GM12865 (cell line): ENCODE measurements at places on chromosomes 16 and 17.

DNA sequence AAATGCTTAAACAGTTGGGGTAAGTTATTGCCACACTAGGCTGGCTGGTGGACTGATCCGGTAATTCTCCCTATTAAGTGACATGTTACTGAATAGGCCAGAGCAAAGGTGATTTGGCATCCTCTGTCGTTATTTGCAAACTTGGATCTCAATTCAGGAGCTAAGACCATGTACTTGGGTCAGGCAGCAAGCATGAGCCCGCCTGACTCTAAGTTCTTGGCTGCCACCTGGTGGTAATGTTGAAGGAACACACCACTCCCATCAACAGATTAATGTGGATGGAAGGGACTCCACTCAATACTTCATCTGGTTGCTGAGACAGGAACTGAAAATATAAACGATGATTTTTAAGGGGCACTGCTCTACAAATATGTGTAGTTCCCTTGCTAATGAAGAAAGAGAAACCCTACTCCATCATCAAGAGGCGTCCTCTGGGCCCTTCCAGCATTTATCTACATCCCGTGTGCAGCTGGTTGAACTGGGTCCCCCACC is 70.8 kb downstream of the EMP2 start:
- peak; percentile 88 for DNase-seq

DNA sequence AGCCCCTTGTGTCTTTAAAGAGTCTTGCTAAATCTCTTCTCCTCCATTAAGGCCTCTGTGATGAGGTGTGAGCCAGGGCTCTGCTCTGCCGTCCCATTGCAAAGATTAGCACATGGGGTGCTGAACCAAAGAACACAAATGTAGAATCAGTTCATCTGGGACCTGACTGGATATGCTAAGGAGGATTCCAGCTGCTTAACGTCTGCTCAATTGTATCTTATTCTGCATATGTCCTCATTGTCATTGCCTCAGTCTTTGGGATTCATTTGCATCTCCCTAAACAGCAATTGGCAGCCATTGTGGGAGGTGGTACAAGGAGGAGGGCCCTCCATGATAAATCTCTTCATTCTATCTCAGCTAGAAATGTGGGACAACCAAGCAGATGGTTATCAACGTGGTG is 106.3 kb upstream of the ADAMTS18 start:
- DNase-seq: no peak

- no peak for DNase-seq
These were observed 50.0 kb downstream of the CBFA2T3 start for GRCh38 chr16:88927010-88927409.

GRCh38 chr17:82092094-82092586 is 5.9 kb downstream of the FASN start:
- DNase-seq: peak; percentile 2

- DNase-seq: no peak
These were observed 34.4 kb upstream of the SLC5A10 start for GRCh38 chr17:18917506-18918032.

DNA sequence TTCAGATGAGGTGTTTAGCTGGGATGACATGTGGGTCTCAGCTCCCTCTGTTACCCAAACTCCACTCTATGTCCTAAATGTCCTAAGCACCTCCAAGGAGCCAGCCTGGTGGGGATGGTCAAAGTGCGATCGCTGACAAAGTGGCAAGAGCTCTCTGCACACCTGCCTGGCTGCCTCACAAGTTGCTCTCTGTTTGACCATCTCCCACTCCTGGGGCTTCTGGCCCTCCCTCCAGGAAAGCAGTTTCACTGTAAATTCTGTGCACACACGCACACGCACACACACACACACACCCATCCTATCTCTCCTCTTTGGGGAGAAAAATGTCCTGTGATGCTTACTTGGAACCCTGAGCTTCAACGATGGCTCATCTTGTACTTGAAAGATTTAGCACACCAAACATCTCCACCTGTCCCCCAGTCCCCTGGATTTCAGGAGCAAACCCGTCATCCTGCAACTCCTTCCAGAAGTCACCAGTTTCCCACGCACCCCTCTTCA is 1.7 kb downstream of the PITPNA start:
- DNase-seq: no peak

DNA sequence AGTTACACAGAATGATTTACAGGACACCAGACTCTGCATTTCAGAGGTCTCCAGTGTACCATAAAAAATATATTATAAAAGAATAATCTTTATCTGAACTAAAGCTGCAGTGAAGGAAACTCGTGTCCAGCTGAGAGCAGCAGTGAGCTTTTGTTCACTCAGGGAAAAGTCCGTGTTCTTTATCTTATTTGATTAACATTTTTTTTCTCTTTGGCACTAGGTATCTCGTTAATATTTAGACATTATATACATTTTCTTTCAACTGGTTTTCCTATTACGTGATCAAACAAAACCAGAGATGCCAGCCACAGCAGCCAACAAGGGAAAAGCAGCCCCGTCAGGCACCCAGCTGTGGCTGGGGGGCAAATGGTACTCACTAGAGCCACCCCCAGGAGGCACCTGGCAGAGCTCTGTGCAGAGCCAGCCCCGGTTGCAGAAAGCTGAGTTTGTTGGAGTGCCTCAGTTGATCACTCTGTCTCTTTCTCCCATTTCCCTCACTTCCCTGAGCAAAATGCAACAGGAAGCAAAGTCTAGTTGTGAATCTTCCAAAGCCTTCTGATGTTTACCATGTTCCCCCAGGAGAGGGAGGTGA is 1.1 kb upstream of the HS3ST4 start:
- DNase-seq: no peak

- DNase-seq: no peak
These were observed 56.3 kb downstream of the SEC14L1 start for GRCh38 chr17:77197115-77197514.

GRCh38 chr17:6749519-6749918 is 6.3 kb upstream of the XAF1 start:
- no peak for DNase-seq

DNA sequence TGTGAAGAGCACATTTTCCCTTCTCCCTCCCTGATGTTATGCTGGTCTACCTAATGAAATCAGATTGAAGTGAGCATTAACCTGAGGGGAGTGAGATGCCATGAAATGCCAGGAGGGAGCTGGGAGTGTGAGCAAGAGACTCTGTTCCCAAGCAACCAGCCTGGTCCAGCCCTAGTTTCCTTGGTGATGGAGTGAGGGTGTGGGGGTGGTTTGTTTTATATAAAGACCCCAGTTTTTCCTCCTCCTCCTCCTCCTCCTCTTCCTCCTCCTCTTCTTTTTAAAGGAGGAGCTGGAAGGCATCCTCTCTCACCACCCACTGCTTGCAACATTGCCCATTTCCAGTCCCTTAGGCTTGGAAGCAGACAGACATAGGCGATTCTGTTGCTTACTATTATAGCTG is 97.1 kb downstream of the DNAH3 start:
- DNase-seq: no peak

- DNase-seq: no peak
These were observed 60.4 kb upstream of the RPH3AL start for GRCh38 chr17:413016-413350.

GRCh38 chr16:6446370-6446769 is 886.3 kb upstream of the RBFOX1 start:
- DNase-seq: no peak

GRCh38 chr17:19384723-19385391 is 2.1 kb downstream of the MFAP4 start:
- no peak for DNase-seq

DNA sequence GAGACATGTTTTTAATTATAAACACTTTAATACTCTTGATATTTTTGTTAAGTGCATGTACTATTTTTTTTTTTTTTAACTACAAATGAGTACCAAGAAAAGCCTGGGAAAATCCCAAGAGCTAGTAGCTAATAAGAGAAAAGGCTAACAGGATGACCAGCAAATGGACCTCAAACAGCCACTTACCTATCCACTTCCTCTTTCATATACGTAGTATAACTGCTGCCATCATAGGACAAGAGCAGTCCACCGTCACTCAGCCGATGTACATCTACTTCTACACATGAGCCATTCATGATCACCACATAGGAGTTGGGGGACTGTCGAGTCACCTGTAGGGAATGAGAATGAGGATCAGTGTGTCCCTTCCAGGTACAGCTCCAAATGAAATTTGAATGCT is 128.0 kb upstream of the C17orf78 start:
- DNase-seq: no peak

DNA sequence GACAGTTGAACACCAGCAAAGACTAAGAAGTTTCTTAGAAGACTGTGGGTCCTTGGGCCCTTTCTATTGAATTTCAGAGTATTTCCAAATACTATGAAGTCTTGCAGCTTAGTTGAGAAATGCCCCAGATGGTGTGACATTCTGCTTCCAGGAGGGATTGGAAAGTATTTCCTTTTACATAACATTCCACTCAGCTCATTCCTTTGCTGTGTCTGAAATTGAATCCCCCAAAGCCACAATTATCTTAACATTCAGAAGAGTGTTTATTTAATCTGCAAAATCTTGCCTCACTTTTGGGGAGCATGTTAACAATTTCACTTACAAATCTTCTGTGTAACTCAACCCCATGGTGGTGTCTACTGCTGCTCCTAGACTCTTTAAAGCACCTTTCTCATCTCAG is 307.7 kb downstream of the WWOX start:
- no peak for DNase-seq

GRCh38 chr17:9256751-9257629 is 235.7 kb downstream of the NTN1 start:
- DNase-seq: no peak

DNA sequence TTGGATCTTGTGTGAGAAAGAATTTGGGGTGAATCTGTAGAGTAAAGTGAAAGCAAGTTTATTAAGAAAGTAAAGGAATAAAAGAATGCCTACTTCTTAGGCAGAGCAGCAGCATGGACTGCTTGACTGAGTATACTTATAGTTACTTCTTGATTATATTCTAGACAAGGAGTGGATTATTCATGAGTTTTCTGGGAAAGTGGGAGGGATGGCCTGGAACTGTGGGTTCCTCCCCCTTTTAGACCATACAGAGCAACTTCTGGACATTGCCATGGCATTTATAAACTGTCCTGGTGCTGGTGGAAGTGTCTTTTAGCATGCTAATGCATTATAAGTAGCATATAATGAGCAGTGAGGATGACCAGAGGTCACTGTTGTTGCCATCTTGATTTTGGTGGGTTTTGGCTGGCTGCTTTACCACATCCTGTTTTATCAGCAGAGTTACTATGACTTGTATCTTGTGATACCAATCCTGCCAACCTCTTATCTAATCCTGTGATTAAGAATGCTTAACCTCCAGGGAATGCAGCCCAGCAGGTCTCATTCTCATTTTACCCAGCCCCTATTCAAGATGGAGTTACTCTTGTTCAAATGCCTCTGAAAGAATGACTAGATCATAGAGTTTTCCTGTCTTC is 58.7 kb downstream of the HSD17B2 start:
- no peak for DNase-seq

DNA sequence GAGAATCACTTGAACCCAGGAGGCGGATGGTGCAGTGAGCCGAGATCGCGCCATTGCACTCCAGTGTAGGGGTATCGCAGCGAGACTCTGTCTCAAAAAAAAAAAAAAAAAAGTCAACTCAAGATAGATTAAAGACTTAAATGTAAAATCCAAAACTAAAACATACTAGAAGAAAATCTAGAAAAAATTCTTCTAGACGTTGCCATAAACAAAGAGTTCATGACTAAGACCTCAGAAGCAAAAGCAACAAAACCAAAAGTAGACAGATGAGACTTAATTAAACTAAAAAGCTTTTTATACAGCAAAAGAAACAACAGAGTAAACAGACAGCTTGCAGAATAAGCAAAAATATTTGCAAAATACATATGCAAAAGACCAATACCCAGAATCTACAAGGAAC is 61.2 kb upstream of the ABCC11 start:
- no peak for DNase-seq

DNA sequence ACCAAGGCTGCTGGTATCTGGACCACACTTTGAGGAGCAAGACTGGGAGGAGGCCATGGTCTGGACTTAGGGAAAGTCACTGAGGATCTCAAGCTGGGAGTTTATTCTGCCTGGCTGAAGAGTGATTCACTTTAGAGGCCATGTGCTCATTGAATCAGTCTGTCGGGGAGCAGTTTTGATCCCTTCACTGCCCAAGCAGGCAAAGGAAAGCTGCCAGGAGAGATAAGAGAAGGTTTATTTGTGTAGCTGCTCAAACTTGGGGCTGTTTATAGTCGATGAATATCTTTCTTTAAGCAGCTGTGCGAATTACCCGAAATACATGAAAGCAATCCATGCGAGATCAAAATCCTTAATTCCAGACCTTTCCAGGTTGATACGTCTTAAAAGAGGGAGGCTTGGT is 544.4 kb upstream of the EEF2KMT start:
- DNase-seq: no peak

- no peak for DNase-seq
These were observed 270.6 kb upstream of the PMFBP1 start for GRCh38 chr16:72442385-72443158.

DNA sequence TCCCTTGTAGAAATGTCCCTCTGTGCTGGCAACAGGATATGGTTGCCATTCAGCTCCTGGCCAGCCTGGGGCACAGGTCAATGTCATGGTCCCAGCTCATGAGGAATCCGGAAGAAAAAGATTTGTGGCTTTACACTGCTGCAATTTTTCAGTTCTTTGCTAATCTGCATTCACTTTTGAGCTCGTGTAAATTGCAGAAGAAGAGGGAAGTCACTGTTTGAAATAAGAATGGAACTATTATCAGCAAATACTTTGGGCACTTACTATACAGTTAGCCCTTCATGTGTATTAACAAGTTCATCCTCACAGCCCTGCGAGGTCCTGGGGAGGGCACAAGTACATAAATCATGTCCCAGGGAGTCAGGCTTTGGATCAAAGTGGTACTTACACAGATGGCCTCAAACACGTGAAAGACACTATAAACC is 14.2 kb downstream of the SLC47A2 start:
- DNase-seq: no peak

- DNase-seq: no peak
These were observed 192.8 kb upstream of the CDH11 start for GRCh38 chr16:65314627-65315008.

DNA sequence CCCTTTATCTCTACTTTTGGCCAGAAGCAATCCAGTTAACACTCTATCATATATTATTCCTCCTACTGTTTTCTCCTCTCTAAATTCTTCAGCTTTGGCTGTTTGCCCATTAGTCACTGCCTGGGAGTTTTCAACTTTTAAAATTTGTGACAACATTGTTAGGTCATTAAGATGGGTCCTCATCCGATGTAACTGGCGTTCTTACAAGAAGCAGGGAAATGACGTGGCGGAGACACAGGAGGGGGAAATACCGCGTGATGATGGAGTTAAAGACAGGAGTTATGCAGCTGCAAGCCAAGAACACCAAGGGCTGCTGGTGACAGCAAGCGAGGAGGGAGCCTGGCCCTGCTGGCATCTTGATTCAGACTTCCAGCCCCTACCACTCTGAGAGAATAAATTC is 34.8 kb upstream of the CPHXL start:
- DNase-seq: peak; percentile 80
